Caki2 (cell line): ENCODE measurements at places on chromosomes 2 and 18. TPM values are rescaled to one million over a fixed set of nuclear protein-coding genes. Genes with fewer than 3 reads are reported as not detected.

DNA sequence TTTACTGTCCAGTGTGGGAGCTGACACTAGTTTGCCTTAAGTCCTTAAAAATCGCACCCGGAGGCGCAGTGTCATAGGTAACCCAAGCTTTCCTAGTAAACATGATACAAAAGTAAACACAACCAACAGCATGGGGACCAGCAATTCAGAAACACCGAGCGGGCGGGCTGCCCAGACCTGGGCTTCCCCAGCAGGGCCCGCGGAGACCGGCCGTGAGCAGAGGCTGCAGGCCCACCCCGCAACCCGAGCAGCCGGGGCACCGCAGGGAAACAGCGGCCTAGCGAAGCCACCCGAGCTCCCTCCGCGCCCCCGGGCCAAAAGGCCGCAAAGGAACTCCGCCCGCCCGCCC, 296 bp downstream of the TTC21B start:
- DNase-seq, result no peak

GRCh38 chr18:21110713-21111345, 784 bp downstream of the ROCK1 start:
- DNase-seq, result peak; percentile 37

- DNase-seq, result no peak
Observed at GRCh38 chr2:112605926-112606325, 21.5 kb downstream of the CHCHD5 start.

DNA sequence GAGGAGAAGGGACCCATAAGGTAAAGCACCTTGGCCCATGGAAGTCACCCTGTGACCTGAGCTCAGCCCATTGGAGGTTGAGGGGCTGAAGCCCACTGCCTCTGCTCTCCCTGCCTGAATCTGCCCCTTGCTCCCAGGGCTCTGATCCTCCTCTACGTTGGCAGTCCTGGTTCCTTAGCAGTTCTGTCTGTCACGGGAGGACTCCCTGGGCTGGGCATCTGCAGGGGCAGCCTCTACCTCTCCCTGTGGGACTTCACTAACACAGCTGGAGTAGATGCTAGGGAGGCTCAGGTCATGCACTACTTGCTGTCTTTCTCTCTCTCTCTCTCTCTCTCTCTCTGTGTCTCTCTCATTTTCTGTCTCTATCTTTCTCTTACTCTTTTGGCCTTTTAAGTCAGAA, 8.7 kb downstream of the GYPC start:
- no peak for DNase-seq

DNA sequence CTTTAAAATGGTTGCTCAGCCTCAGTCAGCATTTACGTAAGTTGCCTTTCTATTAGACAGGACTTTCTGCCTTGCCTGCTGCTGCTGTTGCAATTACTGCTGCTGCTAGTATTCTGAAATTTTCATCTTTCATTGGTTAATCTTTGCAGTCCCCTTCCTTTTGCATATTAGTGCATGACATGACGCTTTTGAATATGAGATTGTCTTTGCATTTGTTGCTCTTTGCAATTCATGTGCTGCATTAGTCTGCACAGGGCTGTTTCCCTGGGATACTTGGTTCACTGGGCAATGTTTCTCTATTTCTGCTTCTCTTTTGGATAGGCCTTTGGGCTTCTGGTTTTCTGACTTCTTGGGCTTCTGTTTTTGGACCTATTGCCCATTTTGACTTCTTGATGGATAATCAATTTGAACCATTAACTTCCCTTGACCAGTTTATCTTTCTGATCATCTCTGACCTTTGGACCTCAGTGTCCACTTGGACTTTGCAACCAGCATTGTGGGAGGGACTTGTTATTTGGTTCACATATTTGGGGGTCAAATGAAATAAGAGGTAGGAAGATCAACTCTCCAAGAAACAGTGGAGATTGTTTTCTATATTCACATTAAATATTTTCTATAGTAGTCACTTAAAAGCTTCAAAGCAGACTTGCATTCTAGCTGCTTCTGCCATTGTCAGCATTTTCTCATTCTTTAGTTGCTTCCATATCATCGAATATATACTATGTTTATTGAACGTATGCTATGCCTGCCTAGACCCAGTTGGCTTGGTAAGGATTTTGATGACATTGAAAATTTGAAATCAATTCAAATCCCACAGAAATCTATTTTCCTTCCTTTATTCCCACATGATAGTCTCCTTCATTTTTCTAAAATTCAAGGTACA, 12.5 kb upstream of the BUB1 start:
- DNase-seq, result no peak

- DNase-seq, result no peak
Observed at GRCh38 chr2:133835821-133836619, 267.8 kb upstream of the NCKAP5 start.

GRCh38 chr2:189151906-189152305, 27.7 kb downstream of the COL5A2 start:
- no peak for DNase-seq

GRCh38 chr2:195319112-195319460, 337.9 kb upstream of the SLC39A10 start:
- no peak for DNase-seq

DNA sequence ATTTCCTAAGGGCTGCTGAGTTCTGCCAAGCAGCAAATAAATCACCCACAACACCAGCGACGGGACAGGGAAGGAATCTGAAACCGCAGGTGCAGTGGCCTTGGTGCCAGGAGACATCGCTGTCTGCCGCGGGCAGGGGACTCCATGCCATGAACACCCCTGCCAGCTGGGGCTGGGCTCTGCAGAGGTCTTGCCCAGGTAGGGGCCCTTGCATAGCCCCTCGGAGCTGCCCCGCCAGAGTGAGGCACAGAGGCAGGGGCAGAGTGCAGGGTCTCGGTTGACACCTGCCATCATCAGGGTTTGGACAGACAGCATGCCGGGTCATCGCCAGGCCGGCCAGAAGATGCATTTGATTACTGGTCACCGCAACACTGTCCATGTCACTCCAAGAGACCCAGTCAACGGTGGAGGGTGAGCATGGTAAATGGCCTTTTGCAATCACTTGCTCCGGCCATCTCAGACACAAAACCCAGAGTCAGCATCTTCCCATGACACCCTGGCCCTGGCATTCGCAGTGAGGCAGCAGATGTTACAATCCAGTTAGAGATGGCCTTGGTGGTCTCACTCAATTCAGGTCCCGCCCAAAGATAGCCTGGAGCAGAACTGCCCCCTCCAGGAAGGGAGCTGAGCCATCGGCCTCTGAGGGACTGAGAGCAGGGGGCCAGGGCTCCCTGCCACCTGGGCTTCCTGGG, 255.4 kb downstream of the NDUFA10 start:
- DNase-seq, result no peak

DNA sequence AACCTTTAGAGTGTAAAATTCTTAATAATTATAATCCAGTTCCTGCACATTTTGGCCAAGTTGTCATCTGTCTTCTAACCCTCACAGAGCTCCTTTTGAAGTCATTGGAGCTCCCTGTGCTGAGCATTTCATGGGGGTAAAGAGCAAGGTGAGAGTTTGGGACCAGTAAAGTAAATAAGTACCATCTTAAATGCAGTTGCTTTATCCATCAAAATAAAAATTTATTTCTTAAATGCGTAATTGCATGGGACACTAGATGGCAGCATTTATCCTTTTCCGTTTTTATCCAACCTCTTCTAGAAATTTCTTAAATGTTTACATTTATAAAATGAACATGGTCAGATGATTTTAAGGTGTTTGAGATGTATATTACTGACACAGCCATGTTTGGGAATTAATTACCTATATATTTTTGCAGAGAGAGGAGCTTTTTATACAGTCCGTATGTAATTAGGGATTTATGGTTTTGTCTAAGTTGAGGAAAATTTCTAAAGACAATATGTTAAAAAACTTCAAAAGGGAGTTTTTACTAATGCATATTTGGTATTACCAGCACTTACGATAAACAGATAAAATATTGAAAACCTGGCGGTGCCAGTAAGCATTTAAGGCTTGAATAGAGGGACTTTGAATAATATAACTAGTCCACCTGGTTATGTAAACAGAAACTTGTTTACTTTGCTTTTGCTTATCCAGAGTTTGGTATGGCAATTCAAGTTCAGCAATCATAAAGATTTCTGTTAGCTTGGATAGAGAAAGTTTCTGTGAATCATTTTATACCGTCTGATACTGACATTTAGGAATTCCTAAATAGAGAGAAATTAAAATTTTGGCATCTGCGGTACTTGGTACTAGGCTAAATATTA, 54.5 kb downstream of the ACSL3 start:
- no peak for DNase-seq

- no peak for DNase-seq
Observed at GRCh38 chr2:72003124-72003523, 144.5 kb downstream of the CYP26B1 start.

- DNase-seq, result peak; percentile 4
Observed at GRCh38 chr2:4618141-4618540, 914.8 kb downstream of the DCDC2C start.

DNA sequence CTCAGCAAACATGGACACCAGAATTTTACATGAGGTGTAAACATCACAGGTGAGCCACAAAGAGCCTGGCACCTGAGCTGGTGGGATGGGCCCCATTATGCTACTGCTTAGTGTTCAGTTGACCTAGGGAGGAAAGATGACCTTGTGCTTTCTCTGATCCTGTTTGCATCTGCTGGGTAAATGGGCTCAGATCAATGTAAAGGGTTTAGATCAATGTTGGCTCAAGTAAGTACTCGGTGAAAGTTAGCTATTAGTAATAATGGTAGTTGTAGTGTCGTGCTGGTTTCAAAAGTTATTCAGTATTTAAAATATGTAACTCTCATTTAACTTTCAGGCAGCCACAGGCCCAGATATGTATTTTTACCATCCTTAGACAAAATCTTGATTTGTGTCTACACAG, 19.8 kb downstream of the ABHD3 start:
- DNase-seq, result no peak

- DNase-seq, result no peak
Observed at GRCh38 chr2:275466-275865, 10.7 kb downstream of the ACP1 start.

DNA sequence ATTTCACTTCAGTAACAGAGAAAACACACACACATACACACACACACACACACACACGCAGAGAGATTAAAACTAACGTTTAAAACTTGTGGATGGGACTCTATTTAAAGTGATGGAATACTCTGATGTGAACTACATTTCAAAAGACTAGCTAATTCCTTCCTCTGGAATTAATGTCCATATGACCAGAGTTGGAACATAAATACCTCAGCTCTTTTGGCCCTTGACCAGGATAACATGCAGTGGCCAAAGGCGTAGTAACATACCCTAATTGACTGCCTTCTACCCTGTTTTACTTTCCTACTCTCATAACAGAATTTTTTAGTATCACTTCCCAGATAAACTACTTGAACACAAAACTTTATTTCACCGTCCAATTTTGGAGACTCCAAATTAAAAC, 671.3 kb upstream of the CHAC2 start:
- no peak for DNase-seq

DNA sequence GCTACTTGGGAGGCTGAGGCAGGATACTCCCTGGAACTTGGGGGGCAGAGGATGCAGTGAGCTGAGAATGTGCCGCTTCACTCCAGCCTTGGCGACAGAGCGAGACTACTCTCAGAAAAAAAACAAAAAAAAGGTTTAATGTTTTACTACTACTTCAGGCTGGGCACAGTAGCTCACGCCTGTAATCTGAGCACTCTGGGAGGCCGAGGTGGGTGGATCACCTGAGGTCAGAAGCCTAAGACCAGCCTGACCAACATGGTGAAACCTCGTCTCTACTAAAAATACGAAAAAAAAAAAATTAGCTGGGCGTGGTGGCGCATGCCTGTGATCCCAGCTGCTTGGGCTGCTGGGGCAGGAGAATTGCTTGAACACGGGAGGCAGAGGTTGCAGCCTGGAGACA, 75.7 kb upstream of the ATIC start:
- peak; percentile 72 for DNase-seq

- DNase-seq, result no peak
Observed at GRCh38 chr2:55224761-55225261, 7.3 kb downstream of the CLHC1 start.

DNA sequence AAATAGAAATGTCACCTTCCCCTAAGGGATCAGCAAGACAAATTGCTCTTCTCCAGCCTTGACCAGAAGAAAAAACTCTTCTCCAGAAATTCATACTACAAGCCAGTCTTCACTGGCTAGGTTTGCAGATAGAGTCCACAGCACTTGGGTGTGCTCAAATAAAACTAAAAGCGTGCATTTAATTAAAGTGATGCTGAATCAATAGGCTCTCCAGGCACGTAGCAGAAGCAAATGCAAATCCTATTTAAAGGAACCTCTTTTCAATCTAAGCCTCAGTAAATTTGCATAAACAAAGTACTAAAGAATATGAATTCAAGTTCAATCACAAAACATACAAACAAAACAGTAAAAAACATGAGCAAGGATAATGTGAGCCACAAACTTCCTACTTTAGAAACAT, 744.4 kb upstream of the FANCL start:
- no peak for DNase-seq

DNA sequence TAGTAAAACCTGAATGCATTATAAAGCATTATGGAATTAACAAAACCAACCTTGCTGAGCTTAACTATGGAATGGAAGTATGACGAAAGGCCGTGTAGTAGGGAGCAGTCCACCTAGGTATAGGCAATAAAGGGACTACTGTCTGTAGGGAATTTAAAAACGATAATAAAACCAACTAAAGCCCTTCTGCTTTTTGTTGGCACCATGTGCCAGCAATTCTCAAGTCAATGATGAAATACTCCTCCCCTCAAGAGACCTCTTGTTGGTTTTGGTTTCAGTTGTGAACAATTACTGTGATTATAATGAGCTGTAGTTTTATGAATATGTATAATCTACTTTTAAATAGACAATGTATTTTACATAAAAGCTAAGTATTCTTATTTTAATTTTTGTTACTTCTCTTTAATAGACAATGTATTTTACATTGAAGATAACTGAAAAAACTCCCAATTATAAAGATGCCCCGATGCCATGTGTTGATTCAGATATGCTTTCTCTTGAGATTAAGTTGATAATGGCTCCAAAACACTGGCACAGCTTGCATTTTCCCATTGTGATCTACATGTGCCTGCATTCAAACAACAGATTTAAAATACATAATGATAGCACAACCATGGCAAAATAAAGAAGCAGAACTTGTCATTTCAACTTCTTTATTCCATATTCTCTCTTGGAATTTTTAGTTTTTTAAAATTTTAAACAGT, 55.5 kb upstream of the ZDBF2 start:
- no peak for DNase-seq

DNA sequence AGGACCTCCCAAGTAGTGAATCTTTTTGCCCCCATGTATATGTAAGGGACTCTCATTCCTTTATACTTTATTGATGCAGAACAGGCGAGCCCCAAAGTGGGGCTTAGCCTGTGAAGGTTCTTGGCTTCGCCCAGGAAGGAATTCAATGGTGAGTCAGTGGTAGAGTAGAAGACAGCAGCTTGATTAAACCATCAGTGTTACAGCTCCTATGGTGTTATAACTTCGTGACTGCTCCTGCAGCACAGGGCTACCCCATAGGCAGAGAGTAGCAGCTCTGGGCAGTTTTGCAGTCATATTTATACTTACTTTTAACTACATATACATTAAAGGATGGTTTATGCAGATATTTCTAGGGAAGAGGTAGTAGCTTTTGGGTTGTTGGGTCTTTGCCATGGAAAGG, 11.0 kb downstream of the FAM171B start:
- DNase-seq, result no peak

Gene LONRF2
- 3.6 and 4.7 TPM in 2 replicates for total RNA-seq

Gene TBR1
- total RNA-seq, result not detected in 2 replicates

Gene GKN1
- total RNA-seq, result not detected in 2 replicates

Gene ASNSD1
- 33.2 and 39.5 TPM in 2 replicates for total RNA-seq

Gene ZNF396
- total RNA-seq, result 1.3 and 2.7 TPM in 2 replicates

Gene CCL20
- total RNA-seq, result 0.32 and 0.95 TPM in 2 replicates
